Activated CD4-positive, alpha-beta T cell treated with anti-CD3 and anti-CD28 coated beads, Interleukin-2, Interleukin-4, amounts not matched to agents 100 ng/mL and 50 ng/mL, durations not matched to agents 16 hours and 8 hours (primary cell): ENCODE measurements at places on chromosomes 1 and 21.

GRCh38 chr1:9078752-9079500, 9.5 kb upstream of the SLC2A5 start:
- no peak for DNase-seq

DNA sequence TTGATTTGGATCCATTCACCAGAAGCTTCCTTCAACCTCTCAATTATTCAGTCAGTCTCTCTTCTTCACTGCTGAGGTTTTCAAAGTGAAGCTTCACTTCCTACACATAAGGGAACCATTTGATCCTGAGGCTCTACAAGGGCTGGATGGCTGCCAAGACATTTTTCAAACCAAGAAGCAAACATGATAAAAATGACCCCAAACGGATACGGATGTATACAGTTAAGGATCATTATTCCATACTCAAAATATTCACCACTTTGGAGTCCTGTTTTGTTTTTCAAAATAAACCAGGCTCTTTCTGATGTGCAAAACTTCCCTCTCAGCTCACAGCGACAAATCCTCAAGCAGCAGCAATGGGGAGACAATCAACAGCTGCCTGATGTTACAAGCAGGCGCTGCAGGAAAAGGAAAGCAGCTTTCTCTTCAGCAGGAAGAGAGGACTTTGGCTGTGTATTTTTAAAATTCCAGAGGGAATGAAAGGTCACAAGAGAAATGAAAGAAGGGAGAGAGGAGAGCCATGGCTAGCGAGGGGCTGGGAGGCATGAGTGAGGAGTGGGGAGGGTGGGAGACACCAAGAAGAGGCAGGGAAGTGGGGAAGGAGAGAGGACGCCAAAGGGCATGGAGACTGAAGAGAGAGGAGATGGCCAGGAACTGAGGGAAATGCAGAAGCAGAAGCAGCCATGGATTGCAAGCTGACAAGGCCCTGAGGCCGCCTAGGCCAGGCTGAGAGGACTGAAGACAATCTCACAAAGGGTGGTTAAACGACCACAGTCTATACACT, 145.4 kb downstream of the SLC45A1 start:
- no peak for DNase-seq

DNA sequence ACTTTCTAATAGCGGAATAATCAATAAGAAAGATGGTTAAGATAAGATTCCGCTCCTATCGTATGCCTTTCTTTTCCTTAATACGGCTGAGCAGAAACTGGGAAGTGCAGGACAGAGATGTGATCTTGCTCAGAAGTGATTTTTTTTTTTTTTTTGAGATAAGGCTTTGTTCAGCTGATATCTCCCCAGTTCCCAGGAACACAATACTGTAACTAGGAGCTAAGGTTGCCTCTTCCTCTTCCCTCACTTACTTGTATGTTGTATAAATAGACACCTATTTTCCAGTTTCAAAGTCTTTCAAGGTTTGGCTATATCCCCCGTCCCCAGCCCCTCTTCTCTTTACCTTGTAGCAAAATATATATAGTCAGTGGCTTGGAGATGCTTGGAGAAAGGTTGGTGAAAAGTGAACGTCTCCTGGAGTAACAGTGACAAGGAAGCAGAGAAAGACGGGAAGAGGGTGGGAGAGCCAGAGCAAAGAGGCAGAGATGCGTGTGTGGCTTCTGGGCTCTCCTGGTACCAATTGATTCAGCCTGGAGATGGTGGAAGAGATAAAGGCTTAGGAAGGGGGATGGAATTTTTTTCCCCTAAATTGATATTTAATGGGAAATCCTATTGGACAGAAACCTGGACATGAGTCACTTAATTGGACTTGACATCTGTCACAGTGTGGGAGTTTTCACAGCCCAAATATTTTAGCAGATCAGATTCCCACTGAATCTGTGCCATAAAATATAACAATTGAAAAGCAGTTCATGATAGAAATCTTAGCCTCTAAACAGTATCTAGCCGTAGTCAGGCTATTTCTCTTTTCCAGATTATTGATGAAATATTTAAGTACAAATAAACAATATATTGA, at the start of gene NHLH2:
TSS of gene NHLH2 (minus strand) at position 522 of the 856 bp plus-strand sequence. CDS start 2,754 bp downstream, outside the sequence.
- DNase-seq: no peak

- no peak for DNase-seq
Measured at GRCh38 chr1:55669293-55669692, 454.1 kb upstream of the USP24 start.

DNA sequence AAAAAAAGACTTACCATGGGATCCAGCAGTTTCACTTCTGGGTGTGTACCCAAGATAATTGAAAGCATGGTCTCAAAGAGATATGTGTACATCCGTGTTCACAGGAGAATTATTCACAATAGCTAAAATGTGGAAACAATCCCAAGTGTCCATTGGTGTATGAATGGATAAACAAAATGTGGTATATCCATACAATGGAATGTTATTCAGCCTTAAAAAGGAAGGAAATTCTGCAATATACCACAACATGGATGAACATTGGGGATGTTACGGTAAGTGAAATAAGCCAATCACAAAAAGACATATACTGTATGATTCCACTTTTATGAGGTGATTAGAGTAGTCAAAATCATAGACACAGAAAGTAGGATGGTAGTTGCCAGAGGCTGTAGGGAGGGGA, 7.0 kb upstream of the TUT4 start:
- no peak for DNase-seq

DNA sequence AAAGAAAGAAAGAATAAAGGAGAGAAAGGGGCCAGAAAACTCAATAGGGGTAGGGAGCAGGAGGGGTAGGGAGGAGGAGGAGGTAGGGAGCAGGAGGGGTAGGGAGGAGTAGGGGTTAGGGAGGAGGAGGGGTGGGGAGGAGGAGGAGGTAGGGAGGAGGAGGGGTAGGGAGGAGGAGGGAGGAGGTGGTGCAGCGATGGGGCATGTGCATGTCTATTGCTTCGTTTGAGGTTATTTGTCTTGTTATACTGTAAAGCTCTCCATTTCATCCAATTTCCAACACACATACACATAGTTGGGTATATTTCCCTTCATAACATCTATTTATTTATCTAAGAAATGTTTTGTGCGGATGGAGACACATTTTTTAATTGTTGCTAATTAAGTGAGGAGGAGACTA, 19.7 kb downstream of the RGS1 start:
- DNase-seq: no peak

DNA sequence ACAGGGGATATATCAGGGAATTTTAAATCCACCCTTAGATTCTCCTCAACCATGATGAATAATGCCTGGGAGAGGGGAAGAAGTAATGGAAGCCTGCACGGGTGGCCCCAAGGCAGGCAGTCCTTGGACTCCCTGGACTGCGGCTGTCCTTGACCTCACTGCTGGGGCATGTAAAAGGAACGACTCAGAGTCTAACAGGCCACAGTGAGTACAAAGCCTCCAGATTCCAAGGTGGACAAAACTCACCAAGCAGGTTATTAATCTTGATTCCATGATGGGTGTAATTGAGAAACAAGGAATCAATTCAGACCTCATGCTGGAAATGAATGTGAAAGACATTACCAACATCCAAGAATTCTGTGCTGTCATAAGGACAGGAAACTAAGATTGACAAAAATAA, 13.0 kb upstream of the ARHGAP29 start:
- DNase-seq: no peak
